ENCODE measurements at places on chromosomes 5 and 9.

DNA sequence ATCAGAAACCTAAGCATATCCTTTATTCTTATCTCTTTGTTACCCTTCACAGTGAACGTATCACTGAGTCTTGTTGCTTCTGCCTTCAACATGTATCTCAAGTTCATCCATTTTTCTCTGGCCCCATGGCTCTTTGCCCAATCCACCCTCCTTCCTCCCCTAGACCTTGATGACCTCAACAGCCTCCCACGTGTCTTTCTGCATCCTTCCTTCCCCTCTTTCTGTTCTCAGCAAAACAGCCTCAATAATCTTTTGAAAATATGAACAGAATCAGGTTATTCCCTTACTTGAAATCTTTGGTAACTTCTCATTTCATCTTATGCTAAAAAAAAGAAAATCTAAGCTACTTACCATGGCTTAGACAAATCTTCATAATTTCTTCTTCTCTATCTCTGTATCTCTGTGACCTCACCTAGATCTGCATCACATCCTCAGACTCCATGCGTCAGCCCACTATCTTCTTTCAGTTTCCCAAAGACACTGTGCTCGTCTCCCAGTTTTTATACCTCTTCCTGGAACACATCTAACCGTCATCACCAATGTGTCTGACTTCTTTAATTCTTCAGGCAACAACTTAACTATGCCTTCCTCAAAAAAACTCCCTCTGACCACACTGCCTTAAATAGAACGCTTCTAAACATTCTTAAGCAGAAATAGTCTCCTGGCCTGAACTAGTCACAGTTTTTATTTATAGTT lies 208.0 kb downstream of the PARP8 start:
- no peak for DNase-seq

DNA sequence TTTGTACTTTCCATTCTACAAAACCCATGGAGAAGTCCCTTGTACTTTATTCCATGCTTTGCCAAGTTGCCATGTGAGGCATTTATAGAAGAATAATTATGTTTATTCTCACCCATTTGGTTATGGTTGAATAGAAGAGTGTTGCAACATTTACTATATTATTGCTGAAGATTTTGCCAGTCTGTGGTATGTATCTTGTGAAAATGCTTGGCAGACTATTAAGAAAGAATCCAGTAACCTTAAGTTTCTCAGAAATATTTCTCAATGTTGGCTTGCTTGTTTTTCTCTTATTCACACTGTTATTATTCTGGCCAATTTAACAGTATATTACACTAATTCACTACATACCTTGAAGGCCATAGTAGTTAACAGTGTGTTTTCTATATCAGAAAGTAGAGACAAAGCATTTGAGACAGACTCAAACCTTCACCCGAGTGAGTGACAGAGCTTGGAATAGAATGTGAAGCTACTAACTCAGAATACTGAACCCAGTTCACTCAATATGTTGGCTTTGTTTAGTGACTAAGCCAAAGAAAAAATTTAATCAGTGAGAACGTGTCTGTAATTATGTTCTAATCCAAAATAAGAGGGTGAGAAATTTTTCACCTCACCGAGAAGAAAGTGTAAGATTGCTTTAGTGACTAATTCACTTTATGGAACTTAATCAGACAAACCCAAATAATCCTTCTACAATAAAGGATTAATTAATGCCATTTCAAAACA lies 184.4 kb downstream of the CWC27 start:
- no peak for DNase-seq

DNA sequence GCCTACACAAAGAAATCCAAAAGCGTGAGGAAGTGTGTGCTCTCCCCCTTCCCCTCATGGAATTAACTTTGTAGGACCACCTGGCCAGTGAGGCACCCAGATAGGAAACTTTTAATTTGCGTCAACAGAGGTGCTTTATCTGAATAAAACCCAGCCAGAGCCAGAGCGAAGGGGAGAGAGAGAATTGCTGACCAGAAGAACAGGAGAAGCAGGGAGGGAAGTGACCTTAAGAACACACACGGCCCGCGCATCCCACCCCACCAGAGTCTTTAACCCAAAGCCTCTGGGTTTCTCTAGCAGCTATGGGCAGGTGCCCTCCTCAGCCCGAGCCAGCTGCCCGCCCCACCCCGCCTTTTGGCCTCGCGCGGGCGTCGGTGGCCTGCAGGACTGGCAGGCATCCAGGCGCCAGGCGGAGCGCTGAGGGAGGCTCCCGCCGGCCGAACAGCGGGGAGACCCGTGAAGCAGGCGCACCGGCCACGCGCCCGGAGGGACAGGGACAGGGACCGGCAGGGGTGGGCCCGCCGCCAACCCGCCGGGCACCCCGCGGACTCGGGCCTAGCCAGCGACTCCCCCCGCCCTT lies 580 bp downstream of the ERAP1 start:
- DNase-seq: peak; percentile 12

DNA sequence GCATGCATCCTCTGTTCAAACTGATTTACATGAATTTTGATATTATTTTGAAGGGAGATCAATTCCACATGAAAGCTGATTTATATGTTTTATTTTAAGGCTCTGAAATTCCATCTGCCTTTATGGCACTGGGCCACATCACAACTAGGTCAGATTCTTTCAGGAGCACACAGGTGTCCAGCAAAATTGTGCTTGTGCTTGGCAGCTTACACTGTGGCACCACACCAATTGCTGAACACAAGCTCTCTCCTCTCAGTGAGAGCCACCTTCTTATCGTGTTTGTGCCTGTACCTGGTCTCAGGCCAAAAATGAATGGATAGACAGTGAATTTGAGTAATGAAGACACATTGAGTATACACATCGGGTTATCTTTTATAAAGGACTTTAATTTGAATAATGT lies 200.4 kb downstream of the CDH10 start:
- DNase-seq: no peak

- DNase-seq: no peak
Observed at GRCh38 chr5:142432369-142432863, 107.6 kb upstream of the SPRY4 start.

DNA sequence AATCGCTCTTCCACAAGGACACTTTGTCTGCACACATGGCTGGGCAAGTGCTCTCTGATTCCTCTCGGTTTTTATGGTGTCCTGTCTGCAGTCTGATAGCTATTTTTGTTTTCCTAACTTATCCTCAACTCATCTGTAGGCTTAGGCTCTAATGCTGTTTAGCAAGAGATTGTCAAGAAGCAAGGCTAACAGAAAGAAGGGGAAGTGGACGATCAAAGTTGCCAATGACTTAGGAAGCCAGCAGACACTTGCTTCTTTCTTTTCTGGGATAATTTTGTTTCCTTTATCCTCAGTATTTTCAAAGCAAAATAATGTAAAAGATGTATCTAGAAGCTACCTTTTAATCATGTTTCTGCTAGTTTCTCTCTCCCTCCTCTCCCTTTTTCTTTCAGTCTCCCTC lies 130.7 kb downstream of the PRKACG start:
- DNase-seq: no peak

DNA sequence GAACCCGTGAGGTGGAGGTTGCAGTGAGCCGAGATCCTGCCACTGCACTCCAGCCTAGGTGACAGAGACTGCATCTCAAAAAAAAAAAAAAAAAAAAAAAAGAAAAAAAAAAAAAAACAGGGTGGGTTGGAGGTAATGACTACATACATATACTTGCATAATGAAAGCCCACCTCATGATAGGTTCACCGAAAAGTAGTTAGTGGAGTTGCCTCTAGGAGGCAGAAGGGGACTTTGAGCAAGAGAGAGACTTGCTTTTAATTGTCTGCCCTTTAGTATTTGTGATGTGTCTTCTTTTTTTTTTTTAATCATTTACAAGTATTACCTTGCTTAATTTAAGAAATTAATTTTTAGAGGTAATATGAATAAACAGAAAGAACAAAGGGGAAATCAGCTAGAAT lies 99.8 kb downstream of the PPARGC1B start:
- DNase-seq: peak; percentile 22

DNA sequence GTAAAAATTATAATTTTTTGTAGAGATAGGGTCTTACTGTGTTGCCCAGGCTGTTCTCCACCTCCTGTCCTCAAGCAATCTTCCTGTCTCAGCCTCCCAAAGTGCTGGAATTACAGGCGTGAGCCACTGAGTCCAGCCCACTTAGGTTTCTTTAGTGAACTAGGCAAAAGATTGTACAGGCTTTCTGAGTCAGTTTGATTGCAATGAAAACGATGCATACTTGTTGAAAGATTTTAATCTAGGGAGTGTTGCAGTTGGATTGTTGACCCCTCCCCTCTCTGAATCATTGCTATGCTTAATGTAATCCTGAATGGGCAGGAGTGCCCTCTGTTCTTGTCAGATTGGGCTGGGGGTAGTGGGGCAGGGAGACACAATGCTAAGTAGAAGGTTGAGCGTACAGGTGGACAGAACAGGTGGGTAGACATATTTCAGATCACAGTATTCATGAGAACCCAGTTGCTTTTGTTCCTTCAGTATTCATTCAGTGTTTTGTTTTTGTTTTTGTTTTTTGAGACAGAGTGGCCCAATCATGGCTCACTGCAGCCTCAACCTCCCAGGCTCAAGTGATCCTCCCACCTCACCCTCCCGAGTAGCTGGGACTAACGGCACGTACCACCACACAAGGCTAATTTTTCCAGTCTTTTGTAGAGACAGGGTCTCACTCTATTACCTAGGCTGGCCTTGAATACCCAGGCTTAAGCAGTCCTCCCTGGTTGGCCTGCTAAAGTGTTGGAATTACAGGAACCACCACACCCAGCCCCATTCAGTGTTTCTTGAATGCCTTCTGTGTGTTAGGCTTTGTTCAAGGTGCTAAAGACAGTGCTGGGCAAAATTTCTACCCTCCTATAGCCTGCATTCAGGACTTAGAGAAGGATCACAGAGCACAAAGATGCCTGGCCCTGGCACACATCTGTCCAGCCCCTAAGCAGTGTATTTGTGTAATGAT lies 70.1 kb downstream of the KIAA1958 start:
- no peak for DNase-seq

- no peak for DNase-seq
Observed at GRCh38 chr9:87657190-87657589, 68.7 kb upstream of the CTSL start.
